ENCODE measurements at places on chromosomes 1 and 21.

DNA sequence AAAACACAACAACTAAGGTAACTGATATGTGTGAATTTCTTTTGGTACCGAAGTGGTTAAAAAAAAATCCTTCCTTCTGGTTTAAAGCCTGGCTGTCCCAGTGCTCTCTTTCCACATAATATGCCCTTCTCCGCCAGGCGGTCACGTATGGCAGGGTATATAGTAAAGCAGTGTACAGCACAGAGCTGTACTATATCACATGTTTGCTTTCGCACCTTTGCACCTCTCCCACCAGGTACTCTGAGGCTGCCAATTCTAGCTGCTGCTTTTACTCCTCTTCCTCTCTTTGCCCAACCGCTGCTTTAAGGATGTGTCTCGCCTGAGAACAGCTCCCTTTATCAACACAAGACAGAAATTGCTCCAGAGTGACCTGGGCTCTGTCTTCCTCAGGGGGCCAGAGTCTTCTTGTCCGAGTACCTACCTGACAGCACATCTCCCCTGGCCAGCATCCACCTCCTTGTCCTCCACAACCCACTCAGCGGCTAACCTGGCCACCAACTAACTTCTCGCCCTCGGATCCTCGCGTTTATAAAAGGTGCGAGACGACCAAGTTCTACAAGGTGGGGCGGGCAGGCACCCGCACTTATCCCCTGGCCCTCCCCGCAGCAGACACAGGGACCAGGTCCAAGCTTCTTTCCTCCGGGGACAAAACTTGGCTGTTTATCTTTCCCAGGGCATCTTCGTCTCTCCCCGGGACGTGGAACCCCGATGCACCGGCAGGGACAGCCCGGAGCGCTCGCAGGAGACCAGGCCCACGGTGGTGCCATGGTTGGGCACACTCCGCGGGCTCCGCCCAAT, 1.6 kb downstream of the COLGALT2 start:
- DNase-seq, result peak; percentile 37

DNA sequence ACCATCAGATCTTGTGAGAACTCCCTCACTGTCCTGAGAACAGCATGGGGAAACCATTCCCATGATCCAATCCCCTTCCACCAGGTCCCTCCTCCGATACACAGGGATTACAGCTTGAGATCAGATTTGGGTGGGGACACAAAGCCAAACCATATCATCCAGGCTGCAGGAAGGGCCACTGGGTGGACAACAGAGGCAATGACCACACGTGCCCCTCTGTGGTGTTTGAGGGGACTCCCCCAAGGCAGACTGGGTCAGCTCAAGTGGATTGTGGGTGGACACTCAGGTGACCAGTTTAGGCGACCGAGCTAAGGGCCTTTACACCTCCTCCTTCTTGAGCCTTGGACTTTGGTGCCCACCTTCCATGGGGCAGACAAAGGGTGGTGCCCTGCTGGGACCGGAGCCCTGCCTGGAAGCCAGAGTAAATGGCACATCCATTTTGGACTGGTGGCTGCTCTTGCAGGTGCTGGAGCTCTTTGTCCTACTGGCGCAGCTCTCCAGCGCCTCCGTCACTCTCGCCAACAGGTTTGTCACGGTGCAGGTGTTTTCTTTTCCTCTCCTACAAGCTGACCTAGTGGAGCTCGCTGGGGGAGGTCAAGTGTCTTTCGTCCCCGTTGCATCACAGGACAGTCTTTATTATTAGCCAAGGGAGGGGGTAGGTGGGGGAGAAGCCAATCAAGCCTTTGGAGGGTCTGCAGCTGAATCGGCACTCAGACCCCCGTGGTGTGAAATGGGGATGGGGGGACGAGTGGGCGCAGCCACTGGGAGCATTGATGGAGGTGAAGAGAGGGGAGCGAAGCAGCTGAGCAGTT, 37.6 kb downstream of the CRYAA start:
- peak; percentile 3 for DNase-seq

GRCh38 chr1:213423041-213423440, 372.0 kb downstream of the RPS6KC1 start:
- DNase-seq, result no peak

DNA sequence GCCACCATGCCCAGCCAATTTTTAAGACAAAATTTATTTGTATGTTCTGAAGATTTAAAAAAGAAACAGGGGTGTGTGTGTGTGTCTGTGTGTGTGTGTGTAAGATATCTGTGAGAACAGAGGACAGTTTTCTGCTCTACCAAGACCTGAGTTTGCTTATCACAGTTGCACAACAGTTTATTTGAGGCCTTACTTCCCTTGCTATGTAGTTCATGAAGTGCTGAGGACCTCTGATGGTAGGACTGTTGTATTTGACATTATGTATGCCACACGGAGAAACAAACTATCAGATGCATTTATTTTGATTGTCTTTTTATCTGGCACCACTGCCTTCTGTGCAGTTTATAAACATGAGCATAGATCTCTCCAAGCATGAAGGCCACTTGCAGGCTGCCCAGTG, 355.2 kb downstream of the PBX1 start:
- no peak for DNase-seq

DNA sequence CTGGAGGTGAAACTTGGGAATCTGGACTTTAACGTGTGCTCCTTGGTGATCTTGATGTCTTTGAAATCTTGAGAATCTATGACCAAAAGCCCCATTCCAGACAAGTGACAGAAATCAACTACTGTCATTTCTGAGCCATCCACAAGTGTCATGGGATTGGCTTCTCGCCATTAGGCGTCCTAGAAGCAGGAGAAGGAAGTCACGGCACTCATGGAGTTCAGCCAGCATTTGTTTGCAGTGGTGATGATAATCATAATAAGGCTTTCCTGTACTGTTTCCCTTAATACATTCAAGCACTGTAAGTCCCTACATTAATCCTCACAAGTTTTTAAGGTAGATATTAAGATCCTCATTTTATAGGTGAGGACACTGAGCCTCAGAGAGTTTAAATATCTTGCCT, 11.9 kb downstream of the F5 start:
- no peak for DNase-seq

- DNase-seq, result no peak
Observed at GRCh38 chr1:227707846-227708245, 27.3 kb downstream of the JMJD4 start.

DNA sequence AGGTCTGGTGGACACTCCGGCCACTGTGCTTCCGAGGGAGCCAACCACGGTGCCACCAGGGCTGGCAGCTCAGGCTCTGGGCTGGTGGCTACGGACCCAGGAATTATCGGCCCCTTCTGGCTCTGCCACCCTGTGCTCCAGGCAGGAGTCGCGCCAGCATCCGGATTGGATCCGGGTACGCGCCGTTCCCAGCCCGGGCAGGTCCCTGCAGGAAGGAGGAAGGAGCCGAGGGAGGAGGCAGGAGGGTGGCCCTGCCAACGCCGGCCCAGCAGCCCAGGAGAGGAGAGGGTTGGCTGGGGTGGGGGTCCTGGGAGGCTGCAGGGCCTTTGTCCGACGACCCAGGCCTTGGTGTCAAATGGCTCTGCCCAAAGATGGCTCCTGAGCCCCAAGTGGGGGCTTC, 160.5 kb downstream of the CASZ1 start:
- no peak for DNase-seq

DNA sequence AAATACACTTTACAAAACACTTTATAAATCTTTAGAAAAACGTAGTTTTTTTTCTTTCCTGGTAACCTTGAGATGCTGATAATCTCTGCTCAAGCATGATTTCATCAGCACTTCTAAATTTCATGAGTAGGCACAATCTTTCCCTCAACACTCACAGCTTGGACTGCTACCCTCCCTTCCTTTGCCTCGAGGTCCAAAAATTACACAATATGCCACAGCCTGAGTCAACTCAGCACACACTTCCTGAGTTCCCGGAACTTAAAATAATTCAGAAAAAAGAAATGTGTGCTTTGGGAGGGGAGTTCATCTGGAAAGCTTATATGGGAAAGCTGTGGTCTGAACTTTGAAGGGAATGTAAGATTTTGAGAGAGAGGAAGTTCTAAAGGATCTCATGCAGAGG, 5.9 kb downstream of the CLCA2 start:
- DNase-seq, result no peak

DNA sequence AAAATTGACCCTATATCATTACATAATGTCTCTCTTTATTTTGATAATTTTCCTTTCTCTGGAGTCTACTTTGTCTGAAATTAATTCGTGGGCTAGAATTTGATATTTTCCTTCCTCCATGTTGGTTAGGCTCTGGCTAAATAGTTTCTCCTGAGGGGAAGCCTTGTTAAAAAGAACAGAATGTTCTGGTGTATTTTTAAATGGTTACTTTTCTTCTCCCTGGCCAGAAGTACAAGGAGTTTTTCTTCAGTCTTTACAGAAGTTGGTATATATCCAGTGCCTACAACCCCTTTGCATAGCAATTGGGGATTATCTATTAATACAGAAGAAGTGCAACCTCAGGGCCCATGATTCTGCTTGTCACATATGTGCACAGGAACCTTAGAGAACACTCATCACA, 185.6 kb upstream of the RAB4A start:
- DNase-seq, result no peak

- DNase-seq, result no peak
Observed at GRCh38 chr1:234515821-234516241, 36.9 kb upstream of the TARBP1 start.

DNA sequence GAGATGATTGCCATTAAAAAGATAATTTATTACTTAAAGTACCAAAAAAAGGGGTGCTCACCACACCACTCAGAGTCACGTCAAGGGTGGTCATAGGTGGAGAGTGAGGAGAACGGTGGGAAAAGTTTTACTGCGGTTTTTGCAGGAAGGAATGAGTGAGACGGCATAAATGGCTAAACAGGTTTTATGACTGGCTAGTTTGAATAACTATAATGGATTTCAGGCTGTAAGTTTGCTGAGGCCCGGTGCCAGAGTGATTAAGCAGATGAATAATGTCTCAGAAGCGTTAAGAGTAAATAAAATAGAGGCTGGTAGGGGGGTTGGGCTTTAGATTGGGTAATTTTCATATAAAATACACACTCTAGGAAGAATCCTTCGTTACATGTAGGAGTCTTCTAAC, 1337.8 kb downstream of the AMY1C start:
- DNase-seq, result no peak

DNA sequence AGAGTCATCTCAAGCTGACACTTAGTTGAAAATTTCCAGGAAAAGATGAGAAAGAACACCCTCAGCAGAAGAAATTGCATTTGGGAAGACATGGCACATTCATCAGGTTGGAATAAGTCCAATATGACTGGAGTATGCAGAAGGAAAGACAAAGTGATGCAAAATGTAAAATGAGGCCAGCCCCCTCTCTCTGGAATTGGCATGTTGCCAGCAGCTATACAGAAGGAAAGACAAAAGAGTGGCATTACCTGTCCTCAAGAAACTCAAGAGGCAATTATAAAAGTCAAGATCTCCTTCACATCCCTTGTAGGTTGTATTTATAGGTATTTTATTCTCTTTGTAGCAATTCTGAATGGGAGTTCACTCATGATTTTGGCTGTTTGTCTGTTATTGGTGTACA, 426.3 kb downstream of the AGBL4 start:
- no peak for DNase-seq

DNA sequence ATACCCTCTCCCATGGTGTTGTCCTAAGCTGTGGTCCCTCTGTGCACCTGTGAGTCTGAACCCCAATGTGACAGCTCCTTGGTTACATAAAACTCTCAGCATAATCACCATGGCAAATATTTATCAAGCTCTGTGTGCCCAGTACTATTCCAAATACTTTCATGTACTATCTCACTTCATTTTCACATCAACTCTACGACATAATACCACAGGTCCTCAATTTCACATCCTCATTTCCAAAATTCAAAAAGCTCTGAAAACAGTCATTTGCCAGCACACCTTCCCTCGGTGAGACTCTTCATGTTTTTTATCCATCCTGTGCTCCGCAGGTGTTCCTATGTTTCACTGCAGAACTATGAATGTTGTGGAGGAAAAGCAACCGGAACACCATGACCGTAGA, 12.4 kb upstream of the CREG1 start:
- DNase-seq, result no peak

DNA sequence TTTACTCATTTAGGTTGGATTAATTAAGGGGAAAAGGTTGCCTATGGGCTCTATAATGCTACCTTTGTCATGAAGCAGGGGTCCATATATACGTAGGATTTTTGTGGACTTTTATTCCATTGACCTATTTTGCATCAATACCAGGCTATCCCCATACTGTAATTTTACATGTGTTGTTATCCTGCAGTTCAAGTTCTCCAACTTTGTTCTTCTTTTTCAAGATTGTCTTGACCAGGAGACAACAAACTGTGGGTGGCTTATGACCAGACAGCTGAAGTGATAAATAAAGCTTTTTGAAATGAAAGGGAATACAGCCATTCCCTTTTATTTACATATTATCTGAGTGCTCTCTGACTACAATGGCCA, 345.7 kb downstream of the BARHL2 start:
- no peak for DNase-seq

DNA sequence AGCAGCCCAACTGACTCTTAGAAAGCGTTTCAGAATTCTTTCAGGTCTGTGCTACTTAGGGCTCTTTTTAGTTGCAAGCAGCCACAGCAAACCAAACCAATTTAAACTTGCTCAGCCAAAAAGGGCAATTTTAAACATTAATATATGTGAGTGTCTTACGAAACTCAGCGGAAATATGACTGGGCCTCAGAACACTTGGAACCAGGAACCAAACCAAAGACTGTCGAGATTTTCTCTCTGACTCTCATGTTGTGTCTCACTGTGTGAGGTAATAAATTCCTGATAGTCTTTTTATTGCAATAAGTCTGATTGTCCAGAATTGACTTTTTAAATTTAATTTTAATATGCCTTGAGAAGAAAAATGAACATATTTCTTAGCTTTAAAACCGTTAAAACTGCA, 122.3 kb downstream of the SYF2 start:
- DNase-seq, result no peak

GRCh38 chr1:180851995-180852887, 60.5 kb upstream of the KIAA1614 start:
- DNase-seq, result no peak

DNA sequence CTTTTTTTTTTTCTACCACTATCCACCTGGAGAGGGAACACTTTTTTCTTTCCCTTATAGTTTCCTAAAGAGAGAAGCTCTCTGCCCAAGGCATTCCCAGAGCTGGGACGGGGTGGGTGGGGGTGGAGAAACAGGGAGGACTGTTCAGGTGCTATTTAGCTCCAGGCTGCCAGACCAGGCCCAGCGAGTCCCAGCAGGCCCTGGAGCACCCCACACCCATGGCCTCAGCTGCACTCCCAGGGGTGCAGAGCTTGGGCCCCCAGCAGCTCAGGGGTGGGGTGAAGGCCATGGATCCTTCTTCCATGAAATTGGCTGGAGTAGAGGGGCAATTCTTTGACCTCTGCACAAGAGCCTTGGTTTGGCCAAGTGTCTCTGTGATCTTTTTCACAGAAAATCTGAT, 4.1 kb downstream of the ETV3L start:
- no peak for DNase-seq

- DNase-seq, result no peak
Observed at GRCh38 chr1:107436552-107437241, 295.9 kb downstream of the NTNG1 start.

- no peak for DNase-seq
Observed at GRCh38 chr1:212689196-212689725, 10.4 kb downstream of the BATF3 start.

Data from right hindlimb (tissue), 1 donor.